Activated CD8-positive, alpha-beta T cell treated with anti-CD3 and anti-CD28 coated beads for 36 hours (primary cell): ENCODE measurements at places on chromosomes 3 and 15. TPM values are rescaled to one million over a fixed set of nuclear protein-coding genes. Genes with fewer than 3 reads are reported as not detected.

HTR3E gene
- total RNA-seq: not detected

EFCC1 gene
- 0.38 TPM for total RNA-seq

DNAH12 gene
- total RNA-seq: 0.07 TPM

CASR gene
- not detected for total RNA-seq

TMC3 gene
- not detected for total RNA-seq

CAPN3 gene
- total RNA-seq: 3.3 TPM

TGM5 gene
- total RNA-seq: 0.22 TPM

ZNF385D gene
- not detected for total RNA-seq

CPB1 gene
- not detected for total RNA-seq

CYP8B1 gene
- not detected for total RNA-seq

A4GNT gene
- not detected for total RNA-seq

ITIH4 gene
- total RNA-seq: 3.9 TPM

SACM1L gene
- 52.6 TPM for total RNA-seq

KNG1 gene
- total RNA-seq: not detected

SAMMSON gene
- not detected for total RNA-seq

MYRIP gene
- not detected for total RNA-seq

CEP152 gene
- total RNA-seq: 39.2 TPM

AVEN gene
- total RNA-seq: 8.8 TPM

LARP6 gene
- 0.41 TPM for total RNA-seq

TYRO3 gene
- 1.3 TPM for total RNA-seq

GRIP2 gene
- total RNA-seq: not detected

GRAMD2A gene
- not detected for total RNA-seq

ANKUB1 gene
- not detected for total RNA-seq

LRTM1 gene
- not detected for total RNA-seq

ST6GAL1 gene
- total RNA-seq: 84.6 TPM

CILP gene
- not detected for total RNA-seq

CCDC191 gene
- 1.7 TPM for total RNA-seq

SLC22A13 gene
- total RNA-seq: 0.18 TPM

ADAMTS9 gene
- not detected for total RNA-seq

THBS1 gene
- total RNA-seq: 1.1 TPM

SMAD6 gene
- total RNA-seq: 0.41 TPM

EPB42 gene
- total RNA-seq: not detected

ANKRD34C gene
- not detected for total RNA-seq

STIMATE gene
- total RNA-seq: 17.3 TPM

CACNA1D gene
- not detected for total RNA-seq

C2CD4A gene
- 0.67 TPM for total RNA-seq

MITF gene
- not detected for total RNA-seq

EPHB1 gene
- total RNA-seq: not detected
